ENCODE measurements at places on chromosomes 6 and 20. TPM values are rescaled to one million over a fixed set of nuclear protein-coding genes. Genes with fewer than 3 reads are reported as not detected.
A peak's percentile ranks its signal among the peaks of the same experiment; 100 is the strongest.

GRCh38 chr20:50314678-50315335, 124.2 kb downstream of the CEBPB start:
- no peaks in the 10 kb centered on the region for H3K27me3 ChIP-seq
- no peak overlapping the region for H3K4me3 ChIP-seq
- DNase-seq: no peak
- no peaks in the 10 kb centered on the region for H3K36me3 ChIP-seq

- H3K4me1 ChIP-seq: peaks cover 32% of the 10 kb centered on the region
- no peaks in the 10 kb centered on the region for H3K27me3 ChIP-seq
- no peaks in the 10 kb centered on the region for H3K36me3 ChIP-seq
- H3K27ac ChIP-seq: no peak overlapping the region
- H3K4me3 ChIP-seq: no peak overlapping the region
These were observed 133.7 kb downstream of the PLCB4 start for GRCh38 chr20:9202420-9203080.

Gene CRISP2
- total RNA-seq: not detected

DNA sequence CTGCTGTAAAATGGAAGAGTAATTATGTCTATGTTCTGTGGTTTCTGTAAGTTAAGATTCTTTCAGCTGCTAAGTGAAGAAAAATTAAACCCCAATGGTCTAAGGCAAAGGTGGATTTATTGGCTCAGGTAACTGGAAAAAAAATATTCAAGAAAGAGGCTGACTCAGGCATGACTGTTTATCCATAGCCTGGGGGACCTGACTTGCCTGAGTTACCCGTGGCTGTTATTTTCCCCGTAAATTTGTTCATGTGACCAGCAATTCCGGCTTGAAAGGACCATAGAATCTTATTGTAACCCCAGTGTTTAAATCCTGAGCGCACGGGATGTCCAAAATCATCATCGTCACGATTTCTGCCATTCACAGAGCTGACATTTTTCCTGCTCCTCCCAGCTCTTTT, 32.3 kb upstream of the SULF2 start:
- no peak overlapping the region for H3K27ac ChIP-seq
- H3K4me3 ChIP-seq: no peak overlapping the region

Gene C6orf132
- 0.75 TPM for total RNA-seq

- no peaks in the 10 kb centered on the region for H3K27me3 ChIP-seq
- no peak overlapping the region for H3K27ac ChIP-seq
- peaks cover 35% of the 10 kb centered on the region for H3K4me1 ChIP-seq
- H3K36me3 ChIP-seq: no peaks in the 10 kb centered on the region
- DNase-seq: no peak
- no peak overlapping the region for H3K4me3 ChIP-seq
These were observed 209.0 kb downstream of the TFAP2A start for GRCh38 chr6:10205892-10206291.

Gene HLA-DQB2
- not detected for total RNA-seq

DNA sequence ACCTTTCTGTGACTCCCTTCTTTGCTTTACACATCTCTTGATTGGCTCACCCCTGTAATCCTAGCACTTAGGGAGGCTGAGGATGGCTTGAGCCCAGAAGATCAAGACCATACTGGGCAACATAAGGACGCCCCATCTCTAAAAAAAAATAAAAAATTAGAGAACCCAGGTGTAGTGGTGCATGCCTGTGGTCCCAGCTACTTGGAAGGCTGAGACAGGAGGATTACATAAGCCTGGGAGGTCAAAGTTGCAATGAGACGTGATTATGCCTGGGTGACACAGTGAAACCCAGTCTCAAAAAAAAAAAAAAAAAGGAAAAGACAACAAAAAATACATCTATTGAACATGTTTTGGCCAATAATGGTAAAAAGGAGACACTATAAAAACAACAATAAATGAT, 37.8 kb downstream of the CHD6 start:
- peak overlapping the region; percentile 51 for H3K27ac ChIP-seq
- peaks cover 35% of the 10 kb centered on the region for H3K4me1 ChIP-seq
- no peaks in the 10 kb centered on the region for H3K36me3 ChIP-seq
- no peak for DNase-seq
- no peaks in the 10 kb centered on the region for H3K27me3 ChIP-seq

DNA sequence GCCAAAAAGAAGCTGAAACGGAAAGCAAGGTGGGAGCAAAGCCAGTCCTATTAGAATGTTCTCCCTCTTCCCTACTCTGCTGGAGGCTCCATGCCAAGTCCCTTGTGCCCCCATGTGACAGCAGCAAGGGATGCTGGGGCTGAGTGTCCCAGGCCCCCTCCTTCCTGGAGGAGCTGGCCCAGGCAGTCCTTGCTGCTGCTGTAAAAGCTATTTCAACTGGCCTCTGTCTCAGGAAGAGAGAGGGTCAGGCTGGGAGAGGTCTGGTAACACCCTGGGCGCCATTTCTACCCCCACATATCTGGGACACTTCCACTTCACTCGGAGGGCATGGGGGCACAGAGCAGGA, 25.0 kb downstream of the TTBK1 start:
- H3K4me3 ChIP-seq: no peak overlapping the region
- no peaks in the 10 kb centered on the region for H3K36me3 ChIP-seq
- H3K27ac ChIP-seq: no peak overlapping the region
- no peak for DNase-seq
- peaks cover 16% of the 10 kb centered on the region for H3K4me1 ChIP-seq
- H3K27me3 ChIP-seq: peaks cover 9% of the 10 kb centered on the region

- no peak overlapping the region for H3K27ac ChIP-seq
- no peak overlapping the region for H3K4me3 ChIP-seq
- peak; percentile 24 for DNase-seq
- H3K27me3 ChIP-seq: no peaks in the 10 kb centered on the region
These were observed 17.0 kb downstream of the PHF20 start for GRCh38 chr20:35788796-35789195.

DNA sequence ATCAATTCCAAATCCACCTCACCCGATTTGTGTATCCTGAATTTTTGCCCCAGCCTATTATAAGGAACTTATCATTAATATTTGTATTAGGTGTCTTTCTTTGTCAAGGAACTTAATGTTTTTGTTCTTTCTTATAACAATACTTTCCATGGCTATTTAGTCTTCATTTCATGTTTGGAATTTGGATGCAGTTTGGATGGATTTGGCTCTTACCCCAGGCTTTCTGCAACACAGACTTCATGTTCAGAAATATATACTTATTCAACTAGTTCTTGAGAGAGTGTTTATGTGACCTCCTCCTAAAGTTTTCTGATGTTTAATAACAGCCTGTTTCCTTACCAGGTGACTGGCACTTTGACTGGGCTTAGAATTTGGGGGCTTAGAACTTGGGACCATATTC, 35.9 kb upstream of the TOX2 start:
- DNase-seq: no peak
- no peak overlapping the region for H3K27ac ChIP-seq
- H3K27me3 ChIP-seq: peaks cover 50% of the 10 kb centered on the region
- H3K36me3 ChIP-seq: no peaks in the 10 kb centered on the region

Data from chondrocyte (in vitro differentiated cells).